GM12892 (cell line): ENCODE measurements at places on chromosomes 5 and 9.

DNA sequence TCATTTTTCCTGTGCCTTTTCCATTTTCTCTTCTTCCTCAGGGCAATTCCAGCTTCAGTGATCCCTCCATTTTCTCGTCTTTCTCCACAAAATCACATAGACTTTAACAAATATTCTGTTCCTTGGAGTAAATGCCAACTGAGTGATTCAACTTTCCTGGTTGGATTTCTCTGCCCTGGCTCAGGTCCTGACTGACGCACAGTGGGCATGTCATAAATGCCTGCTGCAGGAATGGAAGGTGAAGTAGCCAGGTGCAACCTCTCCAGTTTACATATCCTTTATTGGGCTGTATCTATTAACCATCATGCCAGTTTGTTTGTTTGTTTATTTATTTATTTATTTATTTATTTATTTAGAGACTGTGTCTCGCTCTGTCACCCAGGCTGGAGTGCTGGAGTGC is 95.1 kb downstream of the MEF2C start:
- no peak for DNase-seq

- DNase-seq: no peak
Observed at GRCh38 chr9:110464321-110464720, 115.2 kb downstream of the SVEP1 start.

GRCh38 chr5:144201588-144201987 is 30.9 kb downstream of the KCTD16 start:
- DNase-seq: no peak

GRCh38 chr5:120007598-120007997 is 378.2 kb downstream of the FAM170A start:
- no peak for DNase-seq

GRCh38 chr5:18792145-18792544 is 1157.9 kb downstream of the TAF11L14 start:
- DNase-seq: no peak

GRCh38 chr5:75617736-75618352 is 6.6 kb downstream of the ANKDD1B start:
- no peak for DNase-seq

- DNase-seq: no peak
Observed at GRCh38 chr5:23461576-23461975, 45.8 kb upstream of the PRDM9 start.

- DNase-seq: no peak
Observed at GRCh38 chr9:116717150-116717549, 30.0 kb downstream of the TRIM32 start.

GRCh38 chr9:114588651-114589526 is 1.3 kb downstream of the ATP6V1G1 start:
- no peak for DNase-seq

DNA sequence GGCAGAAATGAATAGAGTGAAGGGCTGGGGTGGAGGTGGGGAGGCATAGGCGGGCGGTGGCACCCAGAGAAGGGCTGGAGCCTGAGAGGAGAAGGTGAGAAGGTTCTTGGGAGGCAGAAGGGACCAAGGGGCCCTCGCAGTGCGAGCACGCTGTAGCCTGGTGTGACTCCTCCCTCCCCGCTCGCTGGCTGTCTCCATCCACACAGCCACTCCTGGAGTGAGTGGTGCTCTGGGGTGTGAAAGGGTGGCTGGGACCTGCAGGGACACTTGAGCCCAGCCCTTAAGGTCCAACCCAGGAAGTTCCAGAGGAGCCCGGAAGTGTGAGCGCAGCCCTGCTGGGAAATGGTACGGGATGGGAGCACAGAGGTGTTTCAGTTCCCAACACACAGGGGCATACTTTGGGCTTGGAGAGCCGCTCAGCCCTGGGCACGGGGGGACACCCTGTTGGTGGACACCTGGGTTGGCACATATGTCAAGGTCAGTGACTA is 9.3 kb upstream of the SCGB3A1 start:
- DNase-seq: no peak

GRCh38 chr5:102611312-102611711 is 112.5 kb upstream of the SLCO6A1 start:
- DNase-seq: no peak

DNA sequence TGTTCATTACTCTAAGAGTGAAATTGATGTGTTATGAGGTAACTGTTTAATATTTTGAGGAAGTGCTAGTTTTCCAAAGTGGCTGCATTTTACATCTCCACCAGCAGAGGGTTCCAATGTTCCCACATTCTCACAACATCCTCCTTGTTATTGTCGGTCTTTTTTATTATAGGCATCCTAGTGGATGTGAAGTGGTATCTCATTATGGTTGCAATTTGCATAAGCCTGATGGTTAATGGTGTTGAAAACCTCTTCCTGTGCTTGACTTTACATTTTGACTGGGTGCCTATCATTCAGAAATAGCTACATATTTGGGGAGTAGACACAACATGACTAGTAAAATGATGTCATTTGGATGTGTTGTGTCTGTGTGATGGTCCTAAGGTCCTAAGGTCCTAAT is 143.6 kb downstream of the MRPS30 start:
- no peak for DNase-seq

DNA sequence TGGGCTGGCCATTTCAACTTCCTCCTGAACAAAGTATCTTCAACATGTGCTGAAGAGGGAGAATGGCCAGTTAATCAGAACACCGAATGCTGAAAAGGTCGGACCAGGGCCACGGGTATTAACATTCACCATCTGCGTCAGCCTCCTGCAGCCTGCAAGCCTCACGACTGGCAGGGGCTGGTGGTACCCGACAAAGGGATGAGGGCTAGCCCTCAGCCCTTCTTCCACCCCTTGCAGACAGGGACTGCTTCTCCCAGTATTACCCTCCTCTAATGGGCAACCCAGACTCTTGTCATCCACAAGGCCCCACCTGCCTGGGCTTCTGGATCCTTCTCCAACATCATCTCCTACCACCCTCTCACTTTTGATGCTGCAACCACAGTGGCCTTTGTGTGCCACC is 246.6 kb downstream of the FSTL4 start:
- DNase-seq: no peak

DNA sequence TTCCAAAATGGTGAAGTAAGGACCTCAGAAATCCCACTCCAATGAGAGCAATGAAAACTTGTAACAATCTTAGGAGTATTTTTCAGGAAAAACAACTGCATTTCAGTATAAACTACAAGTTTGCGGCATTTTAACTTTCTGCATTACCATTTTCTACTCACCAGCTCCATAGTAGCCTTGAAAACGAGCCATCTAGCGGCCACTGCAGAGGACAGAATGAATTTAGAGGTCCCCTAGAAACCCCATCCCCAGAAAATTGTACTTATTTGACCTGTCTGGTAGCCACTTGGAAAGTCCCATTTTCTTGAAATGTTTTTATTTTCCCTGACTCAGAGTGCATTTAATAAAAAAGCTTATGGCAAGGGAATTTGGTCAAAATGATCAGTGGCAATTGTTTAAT is 205.4 kb upstream of the ITGA1 start:
- DNase-seq: no peak

DNA sequence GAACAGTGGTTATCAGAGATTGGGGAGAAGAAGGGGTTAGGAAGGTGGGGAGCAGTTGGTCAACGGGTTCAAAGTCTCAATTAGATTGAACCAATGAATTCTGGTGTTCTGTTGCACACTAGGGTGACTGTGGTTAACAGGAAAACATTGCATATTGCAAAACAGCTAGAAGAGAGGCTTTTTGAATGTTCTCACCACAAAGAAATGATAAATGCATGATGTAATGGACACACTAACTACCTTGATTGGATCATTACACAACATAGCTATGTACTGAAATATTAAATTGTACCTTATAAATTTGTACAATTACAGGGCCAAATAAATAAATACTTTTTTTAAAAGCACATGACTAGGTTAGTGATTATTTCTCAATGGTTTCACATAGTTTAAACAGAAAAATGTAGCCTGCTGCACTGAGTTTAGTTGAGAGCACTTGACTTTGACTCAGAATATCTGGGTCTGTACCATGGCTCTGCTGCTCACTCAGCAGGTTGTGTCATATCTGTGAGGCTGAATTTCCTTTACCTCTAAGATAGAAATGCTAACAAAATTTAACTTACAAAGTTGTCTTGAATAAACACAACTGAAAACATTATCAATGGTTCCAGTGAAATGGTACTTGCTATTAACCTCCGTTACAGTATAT is 30.4 kb downstream of the NUDT12 start:
- no peak for DNase-seq

GRCh38 chr5:68762201-68762600 is 331.6 kb upstream of the SLC30A5 start:
- no peak for DNase-seq

- DNase-seq: no peak
Observed at GRCh38 chr9:33186457-33187168, 19.5 kb upstream of the B4GALT1 start.

DNA sequence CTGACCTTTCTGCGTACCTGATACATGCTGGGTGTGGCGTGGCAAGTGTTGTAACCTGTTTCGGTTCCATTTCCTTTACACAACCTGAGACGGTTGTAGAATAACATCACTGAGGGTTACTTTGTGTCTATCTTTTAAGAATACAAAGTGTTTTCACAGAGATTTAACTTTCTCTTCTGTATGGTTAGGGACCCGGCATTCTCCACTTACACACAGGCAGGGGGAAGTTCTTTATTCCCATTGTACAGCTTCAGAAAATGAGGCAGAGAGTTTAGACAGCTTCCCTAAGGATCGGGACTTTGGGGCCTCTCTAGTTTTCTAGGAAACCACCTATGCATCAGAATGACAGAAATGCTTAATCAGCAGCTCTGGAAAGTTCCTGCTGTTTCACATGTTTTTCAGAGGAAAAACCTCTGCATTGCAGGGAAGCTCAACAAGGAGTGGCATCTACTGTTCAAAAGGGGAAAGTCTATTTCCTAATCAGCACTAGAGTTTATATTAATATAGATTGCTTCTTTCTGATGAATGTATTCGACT is 41.3 kb downstream of the CAST start:
- no peak for DNase-seq

GRCh38 chr5:101429241-101429640 is 526.2 kb upstream of the ST8SIA4 start:
- no peak for DNase-seq

DNA sequence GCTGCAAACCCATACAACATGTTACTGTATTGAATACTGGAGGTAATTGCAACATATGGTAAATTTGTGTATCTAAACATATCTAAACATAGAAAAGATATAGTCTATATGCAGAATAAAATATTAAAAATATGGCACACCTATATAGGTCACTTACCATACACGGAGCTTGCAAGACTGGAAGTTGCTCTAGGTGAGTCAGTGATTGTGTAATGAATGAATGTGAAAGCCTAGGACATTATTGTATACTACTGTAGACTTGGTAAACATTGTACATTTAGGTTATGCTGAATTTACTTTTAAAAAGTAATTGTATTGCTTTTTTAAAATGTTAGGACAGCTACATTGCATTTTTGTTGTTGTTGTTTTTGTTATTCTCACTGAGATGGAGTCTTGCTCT is 968.8 kb downstream of the TLE1 start:
- no peak for DNase-seq

DNA sequence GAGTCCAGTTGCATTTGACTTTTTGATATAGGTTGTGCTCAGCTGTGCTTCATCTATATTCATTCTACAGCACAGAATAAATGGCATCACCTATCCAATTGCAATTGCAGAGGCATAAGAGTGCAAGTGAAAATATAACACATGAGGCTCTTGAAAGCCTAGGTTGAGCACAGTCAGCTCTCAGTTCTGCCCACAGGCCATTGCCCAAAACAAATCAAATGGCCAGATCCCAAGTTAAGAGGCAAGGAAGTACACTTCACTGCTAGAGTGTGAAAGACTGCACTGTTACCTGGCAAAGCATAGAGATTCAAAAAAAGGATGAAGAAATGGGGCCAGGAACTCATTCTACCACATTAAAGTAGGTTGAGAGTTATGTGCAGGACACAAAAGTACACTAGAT is 305.5 kb upstream of the SEMA6A start:
- DNase-seq: no peak

- DNase-seq: no peak
Observed at GRCh38 chr5:116616876-116617275, 42.3 kb upstream of the SEMA6A start.

DNA sequence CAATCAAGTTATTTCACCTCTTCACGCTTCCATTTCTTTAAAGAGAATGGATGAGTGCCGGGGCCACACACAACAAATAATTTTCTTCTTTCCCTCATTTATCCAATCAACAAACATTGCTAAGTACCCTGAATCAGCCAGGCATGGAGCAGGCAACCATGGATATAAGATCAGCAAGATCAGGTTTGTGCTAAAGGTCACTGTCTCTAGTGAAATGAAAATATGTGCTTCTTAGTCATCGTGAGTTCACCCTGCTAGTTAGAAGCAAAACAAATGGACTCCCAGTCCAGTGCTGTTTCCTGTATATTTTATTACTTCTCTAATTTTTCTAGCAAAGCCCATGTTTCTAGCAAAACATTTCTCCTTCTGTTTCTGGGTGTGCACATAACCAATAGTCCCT is 629.2 kb downstream of the BNC2 start:
- no peak for DNase-seq
